CD4-positive, alpha-beta T cell treated with Interleukin-1 beta for 1 hour (primary cell): ENCODE measurements at places on chromosomes 6 and 20.

DNA sequence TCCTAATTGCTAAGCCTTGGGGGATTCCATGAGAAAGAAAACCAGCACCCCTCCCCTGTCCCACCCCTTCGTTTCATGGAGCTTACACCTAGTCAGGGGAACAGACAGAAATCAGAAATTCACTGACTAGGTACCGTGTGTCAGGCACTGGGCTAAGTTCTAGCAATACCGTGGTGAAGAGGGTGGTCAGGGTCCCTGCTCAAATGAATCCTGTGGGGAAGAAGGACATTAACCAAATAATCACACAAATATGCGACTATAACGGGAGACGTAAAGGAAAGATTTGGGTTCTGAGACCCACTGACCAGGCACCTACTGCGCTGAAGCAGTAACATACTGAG, 65.1 kb upstream of the TOP1 start:
- no peak for DNase-seq

GRCh38 chr20:46139908-46140482, 21.9 kb downstream of the CD40 start:
- no peak for DNase-seq

DNA sequence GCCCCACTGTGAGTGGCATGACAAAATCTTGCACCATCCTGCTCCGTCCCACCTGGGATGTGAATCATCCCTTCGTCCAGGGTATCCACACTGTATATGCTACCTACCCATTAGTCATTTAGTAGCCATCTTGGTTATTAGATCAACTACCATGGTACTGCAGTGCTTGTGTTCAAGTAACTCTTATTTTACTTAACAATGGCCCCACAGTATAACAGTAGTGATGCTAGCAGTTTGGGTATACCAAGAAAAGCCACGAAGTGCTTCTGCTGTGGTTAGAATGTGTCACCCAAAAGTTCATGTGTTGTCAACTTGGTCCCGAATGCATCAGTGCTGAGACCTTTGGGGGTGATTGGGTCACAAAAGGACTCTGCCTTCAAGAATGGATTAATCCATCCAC, 11.7 kb downstream of the OSER1 start:
- DNase-seq: no peak

DNA sequence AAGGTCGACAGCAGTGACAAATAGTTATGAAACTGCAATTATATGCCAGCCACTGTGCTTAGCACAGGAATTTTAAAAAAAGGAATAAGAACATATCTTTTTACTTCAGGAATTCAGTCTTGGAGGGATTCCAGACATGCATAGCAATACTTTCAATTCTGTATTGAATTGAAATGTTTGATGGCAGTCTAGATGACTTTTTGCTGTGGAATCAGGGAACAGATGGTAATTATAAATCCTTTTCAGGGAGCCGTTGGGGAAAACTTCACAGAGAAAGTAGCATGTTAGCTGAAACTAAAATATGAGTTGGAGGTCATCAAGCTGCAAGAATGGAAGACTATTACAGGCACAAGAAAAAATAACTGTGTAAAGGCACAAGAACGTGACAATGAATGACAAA, 74.8 kb downstream of the IMPG1 start:
- no peak for DNase-seq

DNA sequence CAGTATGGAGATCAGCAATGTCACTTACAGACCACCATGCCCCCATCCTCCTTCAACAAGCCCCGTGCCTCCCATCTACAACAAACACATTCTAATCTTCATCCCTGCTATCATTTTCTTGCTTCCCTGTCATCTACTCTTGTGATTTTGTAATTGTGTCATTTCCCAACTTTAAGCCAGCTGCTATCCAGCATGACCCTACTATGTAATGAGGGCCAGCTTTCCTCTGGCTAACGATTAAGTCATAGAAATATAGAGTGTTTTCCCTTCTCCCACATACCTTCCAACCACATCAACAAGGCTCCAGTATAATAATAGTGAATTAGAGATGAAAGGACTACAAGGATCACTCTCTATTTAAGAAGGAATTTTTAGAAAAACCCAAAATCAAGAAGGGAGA, 607.0 kb downstream of the TENT5A start:
- DNase-seq: no peak

DNA sequence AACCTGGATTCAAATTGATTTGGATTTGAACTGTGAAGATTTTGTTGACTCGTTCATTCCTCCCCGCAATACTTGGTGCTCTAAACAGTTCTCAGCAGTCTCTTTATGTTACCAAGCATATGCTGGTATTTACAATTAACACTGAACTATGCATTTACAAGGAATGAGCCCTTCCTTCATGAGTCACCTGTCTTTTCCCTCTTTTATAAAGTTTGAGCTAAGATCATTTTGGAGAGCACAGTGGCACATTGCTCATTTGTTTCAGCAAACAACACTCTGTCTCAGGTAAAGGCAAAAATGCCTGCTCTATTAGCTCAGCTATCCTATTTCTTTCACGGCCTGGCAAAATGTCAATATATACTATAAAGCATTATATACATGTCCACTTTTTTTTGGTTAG, 285.4 kb downstream of the PHACTR1 start:
- DNase-seq: no peak

GRCh38 chr20:38170826-38171674, 6.0 kb upstream of the TGM2 start:
- no peak for DNase-seq

GRCh38 chr6:42629845-42630244, 66.0 kb downstream of the UBR2 start:
- no peak for DNase-seq

DNA sequence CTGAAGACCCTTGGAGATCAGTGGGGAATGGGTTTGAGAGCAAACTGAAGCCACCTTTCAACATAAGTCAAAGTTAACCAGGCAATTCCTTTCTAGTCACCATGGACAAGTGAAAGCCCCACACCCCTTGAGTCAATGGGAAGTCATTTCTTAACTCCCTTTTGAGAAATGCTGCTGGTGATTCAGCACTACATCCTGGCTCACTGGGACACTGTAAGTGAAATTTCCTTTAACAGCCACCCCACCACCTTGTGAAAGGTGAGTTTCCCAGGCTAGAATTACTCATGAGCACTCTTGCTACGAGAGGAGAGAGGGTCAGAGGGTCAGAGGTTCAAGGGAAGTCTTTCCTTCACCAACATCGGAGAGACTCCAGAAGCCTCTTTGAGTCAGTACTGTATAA, 93.3 kb upstream of the MARCKS start:
- no peak for DNase-seq

GRCh38 chr6:136763716-136764516, 28.4 kb downstream of the MAP3K5 start:
- DNase-seq: no peak

GRCh38 chr6:16716321-16716858, 44.9 kb downstream of the ATXN1 start:
- DNase-seq: no peak

DNA sequence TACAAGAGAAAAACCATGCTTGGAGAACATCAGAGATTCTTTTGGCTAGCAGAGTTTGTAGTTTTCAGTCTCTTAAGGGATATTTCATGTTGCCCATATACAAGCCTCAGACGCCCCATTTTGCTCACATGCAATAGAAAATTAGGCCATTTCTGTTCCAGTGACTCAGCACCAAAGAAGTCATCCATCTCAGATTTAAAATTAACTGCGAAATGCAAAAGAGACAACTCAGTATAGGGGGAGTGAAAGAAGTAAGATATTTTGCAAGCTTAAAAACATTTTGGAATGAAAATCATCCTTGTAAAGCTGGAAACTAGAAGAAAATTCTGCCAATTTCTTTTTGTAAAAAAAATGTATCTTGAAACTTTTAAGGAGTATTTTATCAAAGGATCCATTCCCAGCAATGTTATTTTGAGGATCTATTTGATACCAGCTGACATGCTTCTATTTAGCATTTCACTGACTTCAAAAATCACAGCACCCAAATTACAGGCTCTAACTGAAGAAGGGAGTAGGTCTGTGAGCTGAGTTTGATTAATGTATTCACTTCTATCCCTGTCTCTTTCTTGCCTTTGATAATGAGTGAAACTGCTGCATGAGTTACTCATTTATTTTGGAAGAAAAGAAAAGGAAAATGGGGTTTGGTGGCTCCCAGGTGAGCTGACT, 223.7 kb upstream of the SULF2 start:
- no peak for DNase-seq

GRCh38 chr20:63346131-63347080, 14.7 kb downstream of the CHRNA4 start:
- DNase-seq: no peak

GRCh38 chr20:17560344-17561074, 9.4 kb upstream of the DSTN start:
- DNase-seq: no peak

DNA sequence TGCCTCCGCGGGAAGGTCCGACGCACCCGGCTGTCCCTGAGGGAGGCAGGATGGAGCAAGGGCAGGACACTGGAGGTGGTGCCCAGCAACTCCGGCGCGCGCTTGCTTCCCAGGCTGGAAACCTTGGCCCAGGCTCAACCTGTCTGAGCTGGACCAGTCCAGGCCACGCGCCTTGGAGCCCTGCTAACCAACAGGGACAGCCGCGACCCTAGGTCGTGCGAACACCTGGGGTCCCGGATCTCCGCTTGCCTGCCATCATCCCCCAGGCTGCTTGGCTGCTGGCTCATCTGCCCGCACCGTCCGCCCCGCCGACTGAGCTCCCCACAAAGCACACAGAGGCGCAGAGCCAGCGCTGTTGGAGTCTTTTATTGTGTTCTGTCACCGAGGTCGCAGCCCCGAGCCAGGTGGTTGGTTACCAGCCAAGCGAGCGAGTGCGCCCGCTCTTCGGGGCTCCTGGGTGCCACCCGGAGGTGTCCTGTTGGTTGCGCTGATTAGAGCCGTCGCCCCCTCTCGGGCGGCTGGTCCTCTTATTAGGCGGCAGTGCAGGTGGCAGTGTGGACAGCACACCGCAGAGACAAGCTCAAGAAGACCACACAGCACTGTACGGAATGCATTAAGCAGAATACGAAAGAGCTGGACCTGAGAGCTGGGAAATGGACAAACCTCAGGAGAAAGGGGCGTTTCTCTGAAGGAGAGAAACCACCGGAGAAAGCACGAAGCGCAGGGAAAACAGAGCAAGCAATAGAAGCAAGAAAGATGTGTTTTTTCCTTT, 3.8 kb downstream of the COL12A1 start:
- no peak for DNase-seq

GRCh38 chr6:80254716-80255115, 148.2 kb downstream of the BCKDHB start:
- no peak for DNase-seq

DNA sequence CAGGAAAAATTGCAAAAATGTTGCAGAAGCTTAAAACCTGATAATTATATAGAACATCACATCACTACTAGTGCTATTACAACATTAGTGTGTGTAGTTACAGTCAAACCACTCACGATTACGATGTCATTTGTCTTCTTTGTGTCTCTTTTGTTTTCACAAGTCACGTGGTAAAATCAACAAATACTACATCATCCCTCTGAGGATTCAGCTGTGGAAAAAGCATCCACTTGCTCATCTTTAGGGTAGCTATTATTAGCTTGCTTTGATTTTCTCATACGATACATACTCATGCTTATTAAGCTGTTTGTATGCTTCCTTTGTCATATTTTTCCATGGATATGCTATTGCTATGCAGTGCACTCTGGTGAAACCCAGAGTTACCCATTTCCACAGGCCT, 22.2 kb upstream of the ATXN1 start:
- no peak for DNase-seq

DNA sequence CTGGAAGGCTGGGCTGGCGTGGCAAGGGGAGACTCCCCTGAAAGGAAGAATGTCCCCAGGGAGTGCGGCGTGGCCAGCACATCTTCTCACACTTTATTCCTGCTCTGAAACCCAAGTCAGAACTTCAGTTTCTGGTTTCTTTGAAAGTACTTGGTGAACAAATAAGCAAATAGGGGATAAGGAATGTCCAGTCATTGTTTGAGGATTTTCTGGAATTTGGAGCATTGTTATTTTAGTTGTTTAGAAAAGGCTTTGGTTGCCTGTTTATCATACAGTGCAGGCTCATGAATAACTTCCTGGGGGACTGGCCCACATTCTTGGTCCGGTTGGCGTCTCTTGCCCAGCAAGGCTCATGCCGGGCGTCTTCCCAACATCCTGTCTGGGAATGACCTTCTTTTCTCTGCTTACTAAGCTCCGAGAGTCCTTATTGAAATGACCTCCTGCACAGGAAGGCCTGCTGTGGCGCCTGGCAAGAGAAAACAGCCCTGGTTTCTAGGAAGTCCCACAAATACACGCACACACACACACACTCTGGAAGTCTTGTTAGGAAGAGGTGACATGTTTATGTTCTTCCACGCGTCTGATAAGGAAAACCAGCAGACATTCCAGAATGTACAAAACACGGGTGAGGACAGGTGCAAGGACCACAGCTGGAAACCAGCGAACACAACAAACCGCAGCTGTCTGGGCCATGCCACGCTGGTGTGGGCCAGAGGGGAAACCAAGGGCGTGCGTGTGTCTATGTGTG, 71.9 kb downstream of the TMEM170B start:
- DNase-seq: no peak

DNA sequence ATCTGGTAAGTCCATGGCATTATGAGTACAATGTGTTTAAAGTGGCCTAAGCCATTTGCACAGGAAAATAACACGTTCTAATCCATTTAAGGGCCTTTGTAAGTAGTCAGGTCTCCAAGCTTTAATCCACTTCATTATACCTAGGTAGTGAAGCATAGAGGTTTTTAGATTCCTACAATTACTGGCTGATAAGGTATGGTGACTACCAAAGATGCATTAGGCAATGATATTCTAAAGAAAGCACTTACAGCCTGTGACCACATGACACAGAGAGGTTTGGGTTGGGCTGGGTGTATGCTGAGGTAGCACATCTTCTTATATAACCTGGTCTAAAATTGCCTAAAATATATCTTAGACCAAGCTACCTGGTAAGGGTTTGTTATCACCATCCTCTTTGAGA, 504.4 kb downstream of the TFAP2B start:
- DNase-seq: no peak
